ENCODE measurements at places on chromosomes 7 and 10.

GRCh38 chr7:154640266-154640865 is 362.6 kb downstream of the PAXIP1 start:
- no peak for DNase-seq

DNA sequence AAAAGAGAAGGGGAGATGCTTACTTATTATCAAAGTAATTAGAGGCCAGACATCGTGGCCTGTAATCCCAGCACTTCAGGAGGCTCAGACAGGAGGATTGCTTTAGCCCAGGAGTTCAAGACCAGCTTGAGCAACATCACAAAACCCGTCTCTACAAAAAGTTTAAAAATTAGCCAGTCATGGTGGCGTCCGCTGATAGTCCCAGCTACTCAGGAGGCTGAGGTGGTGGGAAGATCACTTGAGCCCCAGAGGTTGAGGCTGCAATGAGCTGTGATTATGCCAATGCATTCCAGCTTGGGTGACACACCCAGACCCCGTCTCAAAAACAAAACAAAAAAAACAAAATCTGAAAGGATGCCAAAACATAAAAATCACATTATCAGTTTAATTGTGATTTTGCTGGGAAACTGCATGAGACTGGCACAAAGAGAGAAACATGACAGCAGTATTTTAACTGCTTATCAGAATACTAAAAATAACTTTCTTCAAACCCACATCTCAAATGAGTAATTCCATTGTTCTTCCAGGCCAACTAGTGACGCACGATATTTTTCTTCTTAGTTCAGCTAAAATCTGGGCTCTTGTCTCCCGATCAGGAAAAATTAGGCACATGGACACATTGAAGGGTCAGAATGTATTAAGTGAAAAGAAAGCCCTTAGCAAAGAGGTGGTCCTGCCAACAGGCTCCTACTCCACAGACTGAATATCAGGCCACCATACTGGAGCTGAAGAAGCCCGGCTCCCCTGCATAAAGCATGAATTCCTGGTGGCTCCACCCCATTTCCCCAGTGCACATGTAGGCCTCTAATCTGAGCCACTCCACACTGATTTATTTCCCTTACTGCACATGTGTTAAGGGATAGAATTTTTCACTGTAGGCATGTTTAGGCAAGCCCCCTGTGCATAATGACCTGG is 9.6 kb upstream of the CCM2 start:
- no peak for DNase-seq

DNA sequence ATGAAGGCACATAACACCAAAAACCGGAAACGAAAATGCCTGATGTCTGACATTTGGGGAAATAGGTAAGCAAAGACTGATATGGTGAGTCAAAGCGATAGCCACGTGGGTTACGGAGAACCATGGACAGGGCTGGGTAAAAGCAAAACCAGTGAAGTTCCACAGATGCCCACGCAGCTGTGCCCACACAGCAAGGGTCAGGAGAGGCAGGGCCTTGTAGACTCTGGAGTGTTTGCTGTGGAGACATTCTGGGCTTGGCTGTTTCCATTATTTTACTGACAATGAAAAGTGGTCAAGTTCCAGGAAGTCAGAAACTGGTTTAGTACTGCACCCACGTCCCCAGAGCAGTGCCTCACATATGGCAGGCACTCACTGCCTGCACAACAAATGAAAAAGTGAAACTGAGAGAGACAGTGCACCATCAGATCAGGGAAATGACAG is 148.7 kb downstream of the ZMYND11 start:
- DNase-seq: no peak

DNA sequence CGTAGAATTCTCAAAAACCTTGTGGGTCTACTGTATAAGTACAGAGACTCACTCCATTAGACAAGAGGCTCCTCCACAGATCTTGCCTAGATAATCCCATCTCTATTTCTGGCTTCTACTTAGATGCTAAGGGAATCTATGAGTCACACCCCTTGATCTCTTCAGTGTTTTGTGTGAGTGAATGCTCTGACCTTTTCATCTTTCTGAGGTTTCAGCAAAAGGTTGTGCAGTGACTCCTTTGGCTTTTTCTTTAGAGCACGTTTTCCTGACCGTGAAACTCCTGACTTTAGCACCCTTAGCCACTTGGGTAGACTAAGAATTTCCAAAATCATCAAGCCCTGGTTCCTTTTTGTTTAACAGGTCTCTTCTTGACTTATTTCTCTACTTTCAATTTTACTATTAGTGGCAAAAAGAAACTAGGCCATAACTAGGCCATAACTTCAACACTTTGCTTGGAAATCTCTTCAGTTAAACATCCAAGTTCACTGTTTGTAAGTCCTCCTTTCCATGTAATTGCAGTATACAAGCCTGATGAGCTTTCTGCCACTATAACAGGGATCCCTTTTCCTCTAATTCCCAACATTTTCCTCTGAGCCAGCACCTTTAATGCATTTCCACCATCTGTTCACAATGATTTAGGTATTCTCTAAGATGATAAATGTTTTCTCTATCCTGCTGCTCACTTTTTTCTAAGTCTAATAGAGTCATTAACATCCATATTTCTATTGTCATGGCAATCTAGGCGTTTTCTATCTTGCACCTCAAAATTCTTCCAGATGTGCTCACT is 19.4 kb downstream of the COPG2 start:
- DNase-seq: no peak

DNA sequence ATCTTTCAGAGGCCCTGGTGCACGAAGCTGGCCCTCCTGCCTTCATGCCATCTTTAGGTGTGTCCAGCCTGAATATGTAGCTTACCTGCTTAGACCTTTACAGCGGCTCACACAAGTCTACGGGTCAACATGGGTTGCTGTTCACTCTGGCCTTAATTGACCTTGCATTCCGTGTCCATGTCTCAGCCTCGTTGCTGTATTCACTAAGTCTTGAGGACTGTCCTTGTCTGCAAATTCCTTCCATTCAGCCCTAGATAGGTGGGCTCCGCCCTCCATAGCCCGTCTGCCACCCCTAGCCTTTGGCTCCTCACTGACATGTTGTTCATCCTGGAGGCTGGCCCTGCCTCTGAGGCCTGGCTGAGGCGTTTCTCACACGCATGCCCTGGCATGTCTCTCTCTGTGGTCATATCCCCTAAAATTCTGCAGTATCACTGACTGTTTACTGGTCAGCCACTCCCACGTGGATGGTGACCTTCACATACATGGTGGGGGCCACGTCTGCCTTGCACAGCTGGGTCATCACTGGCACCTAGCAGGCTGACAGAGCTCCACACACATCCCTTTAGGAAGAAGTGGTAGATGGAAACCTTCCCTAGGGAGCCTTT is 394.1 kb upstream of the MKI67 start:
- no peak for DNase-seq

DNA sequence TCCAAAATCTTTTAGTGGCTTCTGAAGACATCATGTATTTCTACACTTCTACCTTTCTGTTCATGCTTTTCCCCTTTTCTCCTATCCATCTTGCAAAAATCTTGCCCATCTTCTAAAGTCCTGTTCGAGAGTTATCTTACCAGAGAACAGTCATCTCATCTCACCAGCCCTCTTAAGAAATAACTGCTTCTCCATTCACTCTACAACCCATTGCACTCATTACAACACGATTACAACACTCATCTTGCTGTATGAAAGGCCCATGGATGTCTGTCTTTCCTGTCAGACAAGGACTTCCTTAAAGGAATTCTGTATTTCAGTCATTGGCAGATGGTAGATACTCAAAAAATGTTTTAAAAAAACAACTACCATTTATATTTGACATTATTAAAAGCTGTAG is 30.8 kb downstream of the ZNF438 start:
- no peak for DNase-seq

DNA sequence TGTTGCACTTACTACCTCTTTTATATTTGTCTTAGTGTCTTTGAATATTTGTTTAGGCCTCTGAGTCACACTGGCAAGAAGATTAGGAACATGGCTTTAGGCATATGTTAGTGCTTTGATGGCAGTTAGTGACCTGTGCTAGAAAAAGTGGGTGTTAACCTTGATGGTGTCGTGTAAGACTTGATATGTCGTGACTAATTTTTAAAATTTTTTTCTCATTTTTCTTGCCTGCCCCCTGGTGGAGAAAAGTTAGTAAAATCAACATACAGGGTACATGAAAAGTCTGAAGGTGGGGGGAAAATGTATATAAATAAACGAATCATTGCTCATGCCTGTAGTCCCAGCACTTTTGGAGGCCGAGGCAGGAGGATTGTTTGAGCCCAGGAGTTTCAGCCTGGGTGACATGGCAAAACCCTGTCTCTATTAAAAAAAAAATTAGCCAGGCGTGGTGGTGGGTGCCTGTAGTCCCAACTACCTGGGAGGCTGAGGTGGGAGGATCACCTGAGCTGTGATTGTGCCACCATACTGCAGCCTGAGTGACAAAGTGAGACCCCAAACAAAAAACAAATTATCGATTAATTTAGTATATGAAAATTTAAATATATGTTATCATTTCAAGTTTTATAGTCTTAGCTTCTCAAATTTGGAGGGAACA is 44.6 kb downstream of the TAX1BP1 start:
- DNase-seq: peak; percentile 1

- no peak for DNase-seq
Measured at GRCh38 chr10:66788178-66788987, 137.5 kb upstream of the LRRTM3 start.

DNA sequence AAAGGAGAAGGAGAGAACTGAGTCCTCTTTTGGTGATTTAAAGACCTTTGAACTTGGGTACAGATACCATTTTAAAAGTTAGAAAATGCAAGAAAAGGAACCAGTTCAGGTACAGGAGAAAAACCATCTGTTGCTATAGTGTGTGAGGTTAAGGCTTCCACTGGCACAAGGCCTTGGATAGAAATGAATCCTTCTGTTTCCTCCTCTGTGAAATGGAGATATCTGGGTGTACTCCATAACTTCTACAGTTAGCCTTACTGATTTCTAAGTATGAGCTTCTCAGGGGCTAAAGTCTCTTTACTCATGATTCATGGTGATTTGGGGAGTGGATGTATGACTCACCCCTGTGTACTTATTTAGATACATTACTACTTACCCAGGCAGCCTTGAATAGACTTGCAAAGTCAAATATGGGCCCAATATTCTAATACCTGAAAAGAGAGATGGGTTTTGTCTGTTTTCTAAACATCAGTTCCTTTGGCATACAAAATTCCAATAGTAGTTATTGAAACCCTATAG is 117.2 kb upstream of the ADO start:
- no peak for DNase-seq

- DNase-seq: no peak
Measured at GRCh38 chr10:97718659-97719142, 5.2 kb downstream of the MARVELD1 start.

GRCh38 chr7:99504281-99504602 is 220 bp upstream of the ZKSCAN5 start:
- no peak for DNase-seq

DNA sequence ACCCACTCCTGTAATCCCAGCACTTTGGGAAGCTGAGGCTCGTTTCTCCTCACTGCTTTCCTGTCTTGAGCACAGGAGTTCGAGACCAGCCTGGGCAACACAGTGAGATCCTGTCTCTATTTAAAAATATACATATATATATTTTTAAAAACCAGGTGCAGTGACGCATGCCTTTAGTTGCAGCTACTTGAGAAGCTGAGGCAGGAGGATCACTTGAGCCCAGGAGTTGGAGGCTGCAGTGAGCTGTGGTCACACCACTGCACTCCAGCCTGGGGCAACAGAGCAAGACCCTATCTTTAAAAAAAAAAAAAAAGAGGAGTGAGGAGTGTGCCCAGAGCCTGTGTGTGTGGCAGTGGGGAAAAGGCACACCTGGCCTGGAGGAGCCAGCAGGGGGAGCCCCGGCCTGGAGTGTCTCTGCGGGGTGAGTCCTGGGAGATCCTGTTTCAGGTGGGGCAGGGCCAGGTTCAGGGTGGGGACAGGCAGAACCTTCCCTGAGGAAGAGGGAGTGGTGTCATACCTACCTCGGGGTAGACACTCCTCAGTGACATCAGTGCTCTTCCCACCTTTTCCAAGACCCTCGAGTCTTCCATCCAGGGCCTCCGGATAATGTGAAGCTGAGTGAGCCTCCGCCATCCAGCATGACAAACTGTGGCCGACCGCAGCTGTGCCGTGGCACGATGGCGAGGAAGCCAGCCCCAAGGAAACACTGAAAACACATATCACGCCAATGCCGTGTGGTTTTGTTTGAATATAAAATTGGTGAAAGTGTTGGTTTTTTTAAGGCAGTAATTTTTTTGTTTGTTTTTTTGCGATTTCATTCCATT is 9.0 kb upstream of the ARPC1B start:
- DNase-seq: peak; percentile 54

GRCh38 chr10:128337860-128338378 is 211.7 kb upstream of the MKI67 start:
- DNase-seq: no peak

DNA sequence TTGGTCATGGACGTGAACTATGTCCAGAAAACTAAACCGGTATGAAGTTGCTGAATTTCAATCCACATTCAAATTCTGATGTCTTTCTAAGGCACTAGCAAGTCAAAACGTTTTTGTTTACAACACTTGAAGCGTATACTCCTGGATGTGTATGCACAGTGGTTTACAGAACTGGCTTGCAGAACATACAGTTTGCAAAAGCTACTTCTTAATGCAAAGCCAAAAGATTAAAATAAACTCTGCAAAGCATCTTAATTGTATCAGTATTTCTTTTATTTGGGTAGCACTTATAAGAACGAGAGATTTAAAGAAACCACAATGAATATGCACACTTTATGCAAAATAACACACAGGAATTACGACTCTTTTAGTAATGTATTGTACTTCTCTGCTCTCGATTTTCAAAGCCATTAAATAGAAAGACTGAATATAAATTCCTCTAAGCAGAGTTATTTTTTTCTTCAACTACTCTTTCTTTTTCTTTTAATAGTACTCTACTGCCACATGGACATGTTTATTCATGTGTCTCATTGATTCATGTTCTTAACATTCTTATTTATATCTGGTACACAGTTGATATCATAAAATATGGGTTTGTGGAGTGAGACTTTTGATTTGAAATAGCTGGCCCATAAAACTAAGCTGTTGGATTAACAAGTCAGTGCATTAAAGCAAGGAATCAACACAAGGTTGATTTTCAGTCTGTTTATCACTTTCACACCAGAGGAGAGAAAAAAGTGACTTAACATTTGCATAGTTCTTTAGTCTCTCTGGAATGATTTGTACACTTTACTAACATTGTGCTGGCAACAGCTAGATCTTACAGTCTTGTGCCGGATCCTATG is 189.4 kb upstream of the STEAP4 start:
- DNase-seq: no peak

- DNase-seq: no peak
Measured at GRCh38 chr7:904847-905246, 28.5 kb downstream of the GET4 start.

- DNase-seq: no peak
Measured at GRCh38 chr10:93379731-93380575, 102.2 kb downstream of the MYOF start.

DNA sequence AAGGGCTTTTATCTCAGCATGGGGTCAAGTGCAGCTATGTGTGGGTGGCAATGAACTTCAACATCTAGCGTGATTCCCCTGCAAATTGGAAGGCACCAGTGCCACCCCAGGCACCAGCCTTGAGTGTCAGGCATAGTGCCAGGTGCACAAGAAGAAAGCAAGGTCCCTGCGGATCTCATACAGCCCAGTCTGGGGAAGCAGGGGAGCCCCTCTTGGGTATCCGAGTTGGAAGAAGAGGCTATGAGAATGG is 269.0 kb downstream of the RPS24 start:
- DNase-seq: no peak
